ENCODE measurements at places on chromosomes 5 and 9. TPM values are rescaled to one million over a fixed set of nuclear protein-coding genes. Genes with fewer than 3 reads are reported as not detected.

DNA sequence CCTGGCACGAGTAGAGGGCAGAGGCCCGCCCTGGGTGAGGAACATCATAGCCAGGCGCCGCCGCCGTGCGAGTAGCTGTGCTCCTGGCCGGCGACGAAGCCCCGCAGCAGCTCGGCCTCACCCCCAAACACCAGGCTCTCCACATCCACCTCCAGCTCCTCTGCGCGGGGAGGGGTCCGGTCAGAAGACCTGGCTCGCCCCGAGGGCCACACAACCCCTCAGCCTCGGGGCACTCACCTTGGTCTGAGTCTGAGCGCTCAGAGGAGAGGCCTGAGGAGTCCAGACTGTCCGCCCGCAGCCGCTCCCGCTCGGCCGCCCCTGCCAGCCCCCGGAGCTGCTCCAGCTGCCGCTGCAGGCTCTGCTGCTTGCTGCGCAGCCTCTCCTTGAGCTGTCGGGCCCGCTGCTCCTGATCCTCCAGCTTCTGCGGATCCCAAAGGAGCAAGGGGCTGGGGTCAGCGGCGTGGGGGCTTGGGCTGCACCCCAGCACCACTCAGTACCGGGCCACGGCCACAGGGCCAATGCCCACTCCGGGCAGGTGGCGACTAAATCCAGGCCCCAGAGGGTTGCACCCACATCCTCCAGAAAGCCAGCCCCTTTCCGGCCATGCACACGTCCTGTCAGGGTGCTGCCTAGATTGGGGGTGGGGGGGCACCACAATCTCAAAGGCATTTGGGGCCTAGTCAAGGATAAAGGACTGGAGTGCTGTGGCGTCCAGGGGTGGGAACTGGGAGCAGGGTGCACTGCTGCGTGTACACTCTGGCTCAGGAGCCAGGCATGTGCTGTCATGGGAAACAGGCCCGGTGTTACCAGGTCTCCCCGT is 3.9 kb downstream of the MXD3 start:
- peaks cover 27% of the 10 kb centered on the region for H3K36me3 ChIP-seq
- no peak overlapping the region for H3K27ac ChIP-seq
- H3K27me3 ChIP-seq: no peaks in the 10 kb centered on the region
- peaks cover 47% of the 10 kb centered on the region for H3K4me1 ChIP-seq

- H3K27me3 ChIP-seq: no peaks in the 10 kb centered on the region
- no peak overlapping the region for H3K27ac ChIP-seq
- H3K36me3 ChIP-seq: no peaks in the 10 kb centered on the region
- H3K4me1 ChIP-seq: no peaks in the 10 kb centered on the region
- DNase-seq: no peak
These were observed 66.0 kb upstream of the PTPRD start for GRCh38 chr9:10678790-10679189.

GRCh38 chr5:96687812-96688453 is 25.8 kb downstream of the CAST start:
- H3K4me3 ChIP-seq: no peak overlapping the region
- no peak for DNase-seq
- H3K4me1 ChIP-seq: peaks cover 12% of the 10 kb centered on the region
- no peak overlapping the region for H3K27ac ChIP-seq
- H3K27me3 ChIP-seq: no peaks in the 10 kb centered on the region
- H3K36me3 ChIP-seq: peaks cover 9% of the 10 kb centered on the region

Gene IFNK
- polyA plus RNA-seq: not detected

- no peak overlapping the region for H3K4me3 ChIP-seq
- H3K4me1 ChIP-seq: no peaks in the 10 kb centered on the region
- DNase-seq: no peak
- H3K27ac ChIP-seq: no peak overlapping the region
- H3K36me3 ChIP-seq: no peaks in the 10 kb centered on the region
- no peaks in the 10 kb centered on the region for H3K27me3 ChIP-seq
These were observed 28.1 kb downstream of the PDE6A start for GRCh38 chr5:149916334-149917072.

Gene C9orf50
- not detected for polyA plus RNA-seq

DNA sequence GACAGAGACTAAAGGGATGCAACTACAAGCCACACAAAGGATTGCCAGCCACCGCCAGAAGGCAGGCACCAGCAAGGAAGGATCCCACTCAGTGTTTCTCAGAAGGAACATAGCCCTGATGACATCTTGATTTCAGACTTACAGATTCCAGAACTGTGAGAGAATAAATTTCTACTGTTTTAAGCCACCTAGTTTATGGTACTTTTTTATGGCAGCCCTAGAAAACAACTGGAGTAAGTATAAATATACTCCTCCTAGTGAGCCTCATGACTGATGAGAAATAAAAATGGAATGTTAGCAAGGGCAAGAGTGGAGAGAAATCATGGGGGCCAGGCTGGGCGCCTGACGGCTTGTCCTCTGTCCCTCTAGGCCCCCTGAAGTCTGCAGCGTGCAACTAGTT is 307.3 kb downstream of the PIK3R1 start:
- H3K4me3 ChIP-seq: no peak overlapping the region
- H3K4me1 ChIP-seq: peaks cover 3% of the 10 kb centered on the region
- no peak for DNase-seq
- H3K27ac ChIP-seq: no peak overlapping the region
- no peaks in the 10 kb centered on the region for H3K36me3 ChIP-seq

DNA sequence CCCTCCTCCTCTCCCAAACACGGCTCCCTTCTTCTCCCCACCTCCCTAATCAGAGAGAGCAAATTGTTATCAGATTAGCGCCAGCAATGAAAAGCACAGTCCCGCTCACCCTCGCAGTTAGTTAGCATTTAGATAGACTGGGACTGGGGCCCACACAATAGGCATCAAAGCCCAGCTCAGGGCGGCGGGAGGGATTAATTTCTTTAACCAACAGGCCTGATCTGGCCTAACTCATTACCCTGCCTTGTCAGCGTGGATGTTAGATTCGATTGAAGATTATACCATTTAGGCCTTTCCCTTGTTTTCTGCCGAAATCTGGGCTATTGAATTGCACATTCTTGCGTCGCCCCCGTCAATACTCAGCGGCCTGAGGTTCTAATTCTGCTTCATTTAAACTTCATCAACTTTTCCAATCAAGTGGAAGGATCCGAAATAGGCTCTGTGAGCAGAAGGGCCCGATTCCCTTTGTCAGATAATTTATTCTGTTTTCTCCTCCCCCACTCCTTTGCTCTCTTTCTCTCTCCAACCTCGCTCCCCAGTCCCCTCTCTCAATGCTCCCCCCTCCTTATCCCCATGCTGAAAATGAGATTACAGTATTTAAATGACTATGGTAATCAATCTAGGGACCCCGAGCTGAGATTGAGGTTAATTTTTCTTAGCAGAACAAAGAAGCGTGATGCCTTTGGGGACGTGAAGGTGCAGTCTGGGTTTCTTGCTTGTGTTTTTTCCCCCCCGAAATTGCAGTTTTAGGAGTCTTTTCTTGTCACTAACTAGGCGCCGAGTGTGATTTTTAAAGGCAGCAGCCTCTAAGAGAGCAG is 15.1 kb downstream of the CFAP77 start:
- H3K27me3 ChIP-seq: peaks cover 27% of the 10 kb centered on the region
- H3K27ac ChIP-seq: no peak overlapping the region
- no peak for DNase-seq
- H3K4me3 ChIP-seq: no peak overlapping the region

DNA sequence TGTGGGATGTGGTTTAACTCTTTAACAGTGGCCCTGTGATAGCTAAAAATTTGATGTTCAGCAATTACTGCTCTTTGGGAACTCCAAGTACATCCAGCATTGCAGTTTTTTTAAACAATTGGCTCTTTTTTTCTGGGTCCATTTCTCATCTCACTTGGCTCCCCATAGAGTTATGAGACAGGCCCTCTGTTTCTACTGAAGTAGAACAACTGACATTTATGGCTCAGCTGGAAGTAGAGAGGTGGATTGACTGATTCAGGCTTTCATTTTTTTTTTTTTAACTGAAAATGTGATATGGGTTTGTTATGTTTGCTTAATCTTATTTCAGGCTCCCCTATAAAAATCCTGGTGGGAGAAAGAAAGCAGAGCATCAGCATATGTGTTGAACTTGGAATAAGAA is 96.6 kb upstream of the CD180 start:
- no peak overlapping the region for H3K27ac ChIP-seq
- H3K4me3 ChIP-seq: no peak overlapping the region
- H3K36me3 ChIP-seq: no peaks in the 10 kb centered on the region
- H3K4me1 ChIP-seq: peaks cover 9% of the 10 kb centered on the region
- DNase-seq: no peak
- H3K27me3 ChIP-seq: no peaks in the 10 kb centered on the region

Gene PDCD1LG2
- polyA plus RNA-seq: 0.72 TPM

- H3K36me3 ChIP-seq: no peaks in the 10 kb centered on the region
- peaks cover 10% of the 10 kb centered on the region for H3K4me1 ChIP-seq
- no peak overlapping the region for H3K27ac ChIP-seq
- no peak overlapping the region for H3K4me3 ChIP-seq
These were observed 201.7 kb downstream of the KDM4C start for GRCh38 chr9:6959270-6960000.

Gene SPINK13
- polyA plus RNA-seq: not detected

Gene PHF24
- polyA plus RNA-seq: 0.11 TPM

DNA sequence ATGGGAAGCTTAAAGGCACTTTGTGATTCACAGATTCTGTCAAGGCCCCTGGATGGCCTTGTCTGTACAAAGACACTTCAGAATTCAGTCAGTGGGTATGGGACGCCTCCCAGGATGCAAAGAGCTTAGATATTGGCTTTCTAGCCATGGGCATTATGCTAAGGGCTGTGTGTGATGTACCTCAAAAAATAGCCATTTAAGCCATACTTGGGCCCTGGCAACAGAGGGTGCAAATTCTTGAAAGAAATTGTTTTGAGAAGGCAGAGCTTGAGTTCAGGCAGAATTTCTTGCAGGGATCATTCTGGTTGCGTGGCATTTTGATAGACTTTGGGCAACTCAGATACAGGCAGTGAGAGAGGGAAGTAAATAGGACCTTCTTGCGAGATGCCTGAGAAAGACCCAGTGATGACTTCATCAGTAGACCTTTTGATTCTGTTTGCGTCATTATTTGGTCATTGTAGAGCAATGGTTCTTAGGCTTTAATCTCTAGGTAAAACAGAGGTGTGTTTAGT is 3.9 kb downstream of the CYFIP2 start:
- H3K27me3 ChIP-seq: no peaks in the 10 kb centered on the region
- no peaks in the 10 kb centered on the region for H3K4me1 ChIP-seq
- peak overlapping the region; percentile 87 for H3K27ac ChIP-seq
- DNase-seq: no peak

Gene FKTN
- polyA plus RNA-seq: 4.0 TPM

- DNase-seq: no peak
- H3K27me3 ChIP-seq: no peaks in the 10 kb centered on the region
- no peaks in the 10 kb centered on the region for H3K36me3 ChIP-seq
- H3K4me1 ChIP-seq: no peaks in the 10 kb centered on the region
These were observed 292.1 kb upstream of the IRX2 start for GRCh38 chr5:3043600-3043999.

Gene FAM221B
- not detected for polyA plus RNA-seq

Gene GKAP1
- 20.9 TPM for polyA plus RNA-seq

DNA sequence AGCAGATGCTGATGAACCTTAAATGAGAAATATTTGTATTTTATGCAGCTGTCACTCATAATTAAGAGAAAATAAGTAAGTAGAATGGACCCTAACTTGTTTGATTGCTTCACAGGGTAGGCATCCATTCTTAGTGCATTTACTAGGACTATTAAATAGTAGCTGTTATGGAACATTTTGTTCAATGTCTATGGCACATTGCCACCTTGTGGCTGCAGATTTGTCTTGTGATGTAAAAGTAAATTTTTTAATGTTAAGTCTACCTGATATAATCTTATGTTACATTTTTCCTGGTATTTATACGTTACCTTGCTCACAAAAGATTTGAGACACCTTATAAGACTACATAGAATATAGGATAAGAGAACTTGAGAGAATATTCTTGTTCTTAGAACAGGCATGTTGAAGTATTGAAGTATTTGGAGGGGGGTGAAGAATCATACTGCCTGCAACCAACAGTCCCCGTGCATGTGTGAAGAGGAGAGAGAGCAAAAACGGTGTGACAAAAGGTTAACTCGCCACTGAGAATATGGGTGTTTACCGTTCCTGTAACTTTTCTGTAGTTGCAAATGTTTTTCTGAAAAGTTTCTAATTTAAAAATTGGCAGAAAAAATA is 161.1 kb downstream of the MAST4 start:
- no peaks in the 10 kb centered on the region for H3K4me1 ChIP-seq
- H3K36me3 ChIP-seq: no peaks in the 10 kb centered on the region
- H3K27me3 ChIP-seq: no peaks in the 10 kb centered on the region
- peak; percentile 45 for DNase-seq
- H3K27ac ChIP-seq: no peak overlapping the region
- no peak overlapping the region for H3K4me3 ChIP-seq

Gene TRPM3
- polyA plus RNA-seq: 0.11 TPM

DNA sequence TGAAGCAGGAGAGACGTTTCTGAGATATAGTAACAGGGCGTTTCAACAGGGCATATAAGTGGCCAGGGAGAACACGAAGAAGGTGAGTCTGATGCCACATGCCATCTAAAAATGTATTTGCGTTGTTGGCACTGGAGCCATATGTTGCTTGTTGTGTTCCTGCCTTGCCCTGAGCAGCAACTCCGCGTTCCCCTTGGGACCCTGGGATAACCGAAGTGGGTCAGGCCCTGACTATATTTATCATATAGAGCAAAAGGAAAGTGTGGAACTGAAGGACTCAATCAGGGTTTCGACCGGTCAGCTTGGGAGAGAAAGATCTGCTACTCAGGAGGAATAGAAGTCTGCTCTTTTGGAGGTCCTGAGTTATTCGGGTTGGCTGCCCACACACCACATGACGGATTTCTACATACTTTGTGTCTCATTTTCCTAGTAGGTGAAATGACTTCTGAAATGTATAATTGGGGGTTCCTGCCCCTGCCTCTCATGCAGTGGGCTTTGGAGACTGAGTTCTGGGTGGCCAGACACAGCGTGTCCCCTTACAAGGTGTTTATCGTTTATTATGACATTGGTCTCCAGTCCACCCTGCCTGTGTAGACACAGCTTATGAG is 3.0 kb downstream of the STC2 start:
- no peaks in the 10 kb centered on the region for H3K36me3 ChIP-seq
- H3K27ac ChIP-seq: peak overlapping the region; percentile 81
- peaks cover 66% of the 10 kb centered on the region for H3K4me1 ChIP-seq
- H3K4me3 ChIP-seq: no peak overlapping the region
- no peaks in the 10 kb centered on the region for H3K27me3 ChIP-seq
- DNase-seq: no peak

GRCh38 chr5:159104051-159104651 is 4.4 kb upstream of the EBF1 start:
- DNase-seq: peak; percentile 47
- H3K27me3 ChIP-seq: no peaks in the 10 kb centered on the region
- no peak overlapping the region for H3K27ac ChIP-seq

GRCh38 chr5:3414371-3414770 is 181.3 kb upstream of the IRX1 start:
- no peak overlapping the region for H3K4me3 ChIP-seq
- H3K27me3 ChIP-seq: no peaks in the 10 kb centered on the region
- DNase-seq: no peak
- no peak overlapping the region for H3K27ac ChIP-seq
- H3K36me3 ChIP-seq: no peaks in the 10 kb centered on the region

Gene GOLGA1
- 5.8 TPM for polyA plus RNA-seq

- H3K27me3 ChIP-seq: no peaks in the 10 kb centered on the region
- H3K4me3 ChIP-seq: no peak overlapping the region
- no peaks in the 10 kb centered on the region for H3K36me3 ChIP-seq
- DNase-seq: no peak
These were observed 918.3 kb downstream of the NR2F1-AS1 start for GRCh38 chr5:92662741-92663140.

Gene ARL14EPL
- polyA plus RNA-seq: not detected
